ENCODE measurements at places on chromosomes 1 and 21.
A peak's percentile ranks its signal among the peaks of the same experiment; 100 is the strongest.

DNA sequence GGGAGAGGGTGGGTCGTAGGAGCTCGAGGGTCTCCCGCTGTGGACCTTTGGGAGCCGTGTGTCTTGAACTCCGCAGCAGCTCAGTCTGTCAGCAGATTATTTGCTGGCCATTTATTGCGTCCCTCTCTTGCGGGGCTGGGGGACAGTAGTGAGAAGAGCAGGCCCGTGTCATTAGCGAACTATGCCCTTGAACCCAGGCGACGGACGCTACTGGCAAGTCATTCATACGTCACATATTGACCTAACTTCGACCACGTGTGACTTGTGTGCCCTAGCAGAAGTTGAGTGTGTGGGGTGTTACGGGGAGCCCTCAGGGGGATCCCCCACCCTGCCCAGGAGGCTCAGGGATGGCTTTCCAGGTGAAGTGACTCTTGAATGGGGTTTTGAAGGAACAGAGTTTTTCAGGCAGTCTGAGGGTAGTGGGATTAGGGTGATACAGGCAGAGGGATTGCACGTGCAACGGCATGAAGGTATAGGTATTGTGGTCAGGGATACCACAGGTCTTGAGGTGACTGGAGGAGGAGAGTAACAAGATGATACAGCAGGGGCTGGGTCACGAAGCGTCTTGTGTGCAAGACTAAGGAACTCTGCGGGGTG is 13.0 kb downstream of the RCC1 start:
- DNase-seq, result peak; percentile 48

- DNase-seq, result no peak
Observed at GRCh38 chr1:80217377-80217986, 1211.0 kb upstream of the ADGRL4 start.

DNA sequence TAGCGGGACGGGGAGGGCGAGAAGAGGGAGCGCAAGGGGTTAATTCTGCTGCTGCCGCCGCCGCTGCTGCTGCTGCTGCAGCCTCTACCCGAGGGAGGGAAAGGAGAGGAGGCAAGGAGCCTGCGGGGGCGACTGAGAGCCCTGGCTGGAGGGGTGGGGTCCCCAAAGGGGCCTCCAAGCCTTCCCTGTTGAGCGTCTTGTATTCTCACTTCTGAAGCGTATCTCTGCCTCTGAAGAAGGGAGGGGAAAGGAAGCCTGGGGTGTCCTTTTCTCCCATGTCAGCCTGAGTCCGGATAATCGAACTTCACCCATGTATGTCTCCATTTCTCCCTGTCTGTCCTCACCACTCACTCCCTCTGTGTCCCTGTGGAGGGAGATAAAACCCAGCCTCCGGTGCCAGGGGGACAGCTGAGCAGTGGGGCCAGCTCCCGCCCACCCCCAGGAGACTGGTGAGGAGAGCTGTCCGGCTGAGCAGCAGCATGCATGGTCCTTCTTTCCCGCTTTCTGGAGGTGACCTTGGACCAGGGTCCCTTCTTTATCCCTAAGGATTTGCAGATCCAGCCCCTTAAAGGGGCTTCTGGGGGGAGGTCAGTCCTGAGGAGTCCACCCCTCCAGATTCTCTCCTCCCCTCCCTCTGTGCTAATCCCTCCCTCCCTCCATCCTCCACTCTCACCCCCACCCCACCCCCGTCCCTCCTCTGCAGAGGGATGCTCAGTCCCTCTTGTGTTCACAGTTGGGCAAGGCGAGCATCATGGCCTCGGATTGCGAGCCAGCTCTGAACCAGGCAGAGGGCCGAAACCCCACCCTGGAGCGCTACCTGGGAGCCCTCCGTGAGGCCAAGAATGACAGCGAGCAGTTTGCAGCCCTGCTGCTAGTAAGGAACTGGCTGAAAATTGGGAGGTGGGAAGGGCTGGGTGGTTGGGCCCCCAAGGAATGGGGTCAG is 1.0 kb downstream of the NCDN start:
- DNase-seq, result no peak

- DNase-seq, result no peak
Observed at GRCh38 chr1:30656171-30656940, 67.0 kb downstream of the MATN1 start.
